ENCODE measurements at places on chromosomes 6 and 20.
A peak's percentile ranks its signal among the peaks of the same experiment; 100 is the strongest.

DNA sequence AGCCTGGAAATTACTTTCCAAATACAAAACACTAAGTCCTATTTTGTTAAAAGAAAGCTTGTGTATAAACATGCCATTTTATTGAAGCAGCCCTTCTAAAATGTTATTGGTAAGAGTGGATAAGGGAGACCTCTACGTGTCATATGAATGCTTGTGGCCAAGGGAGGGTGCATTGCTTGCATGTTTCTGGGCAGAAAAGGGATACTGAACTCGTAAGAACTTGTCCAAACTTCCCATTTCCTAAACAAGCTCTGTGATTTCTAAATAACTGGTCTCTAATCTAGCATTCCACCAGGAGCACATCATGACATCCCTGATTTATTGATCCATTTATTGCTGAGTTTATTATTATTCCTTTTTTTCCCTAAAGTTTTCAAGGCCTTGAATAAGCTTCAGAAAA, 474.1 kb downstream of the CD109 start:
- no peak for DNase-seq

GRCh38 chr20:13458860-13459451, 179.8 kb downstream of the TASP1 start:
- no peak for DNase-seq

GRCh38 chr6:53335224-53335994, 13.3 kb downstream of the ELOVL5 start:
- peak; percentile 61 for DNase-seq

DNA sequence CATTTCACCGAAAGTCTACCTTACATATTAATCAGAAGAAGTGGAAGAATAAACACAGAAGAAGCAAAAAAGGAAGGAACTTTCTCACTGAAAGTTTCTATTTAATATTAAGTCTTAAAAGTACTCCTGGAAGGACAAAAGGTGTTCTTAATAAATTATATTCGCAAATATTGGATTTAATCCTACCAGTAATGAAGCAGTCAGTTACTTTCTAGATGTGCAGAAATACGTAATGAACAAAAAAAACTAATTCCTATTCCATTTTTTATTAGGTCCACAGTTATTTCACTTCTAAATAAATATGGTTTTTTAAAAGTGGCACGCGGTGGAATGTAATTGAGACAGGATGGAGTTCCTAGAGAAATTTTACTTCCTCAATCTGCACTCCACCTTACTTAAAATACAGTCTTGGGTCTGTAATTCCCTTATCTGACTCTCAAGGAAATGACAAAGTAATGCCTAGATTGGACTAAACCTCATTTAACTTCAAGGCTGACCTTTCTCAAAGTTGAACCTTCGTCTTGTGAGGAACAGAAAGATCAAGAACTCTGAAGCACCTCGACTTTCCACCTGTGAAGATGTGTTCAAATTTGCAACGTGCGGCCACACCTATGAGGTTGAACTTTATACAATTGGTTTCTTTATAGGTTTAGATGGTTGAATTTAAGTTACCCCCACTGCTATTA, 1.1 kb upstream of the TRAM2 start:
- DNase-seq = no peak

- DNase-seq = no peak
These were observed 71.9 kb upstream of the SLC22A16 start for GRCh38 chr6:110548110-110548847.

DNA sequence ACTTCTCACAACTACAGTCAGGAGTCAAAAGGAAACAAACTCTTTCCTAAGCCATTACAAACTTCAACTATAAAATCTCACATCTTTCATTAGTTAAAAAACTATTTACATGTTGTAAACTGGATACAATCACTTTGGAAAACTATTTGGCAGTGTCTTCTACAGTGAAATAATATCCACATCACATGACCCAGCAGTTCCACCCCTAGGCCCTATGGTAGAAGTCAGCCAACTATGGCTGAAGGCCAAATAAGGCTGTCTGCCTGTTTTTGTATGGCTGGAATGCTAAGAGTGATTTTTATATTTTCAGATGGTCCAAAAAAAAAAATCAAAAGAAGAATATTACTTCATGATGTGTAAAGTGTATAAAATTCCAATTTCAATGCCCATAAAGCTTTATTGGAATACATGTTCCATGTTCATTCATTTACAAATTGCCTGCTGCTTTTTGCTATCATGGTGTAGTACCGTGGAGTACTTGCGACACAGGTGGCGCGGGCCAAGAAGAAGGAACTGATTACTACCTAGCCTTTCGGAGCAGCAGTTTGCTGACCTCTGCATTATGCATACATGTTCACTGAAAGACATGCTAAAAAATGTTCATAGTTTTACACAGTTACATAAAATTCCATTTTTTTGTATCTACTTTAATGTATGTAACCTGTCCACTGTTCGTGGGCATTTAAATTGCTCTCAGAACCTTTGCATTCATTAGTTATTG, 129.0 kb downstream of the KIF16B start:
- no peak for DNase-seq

DNA sequence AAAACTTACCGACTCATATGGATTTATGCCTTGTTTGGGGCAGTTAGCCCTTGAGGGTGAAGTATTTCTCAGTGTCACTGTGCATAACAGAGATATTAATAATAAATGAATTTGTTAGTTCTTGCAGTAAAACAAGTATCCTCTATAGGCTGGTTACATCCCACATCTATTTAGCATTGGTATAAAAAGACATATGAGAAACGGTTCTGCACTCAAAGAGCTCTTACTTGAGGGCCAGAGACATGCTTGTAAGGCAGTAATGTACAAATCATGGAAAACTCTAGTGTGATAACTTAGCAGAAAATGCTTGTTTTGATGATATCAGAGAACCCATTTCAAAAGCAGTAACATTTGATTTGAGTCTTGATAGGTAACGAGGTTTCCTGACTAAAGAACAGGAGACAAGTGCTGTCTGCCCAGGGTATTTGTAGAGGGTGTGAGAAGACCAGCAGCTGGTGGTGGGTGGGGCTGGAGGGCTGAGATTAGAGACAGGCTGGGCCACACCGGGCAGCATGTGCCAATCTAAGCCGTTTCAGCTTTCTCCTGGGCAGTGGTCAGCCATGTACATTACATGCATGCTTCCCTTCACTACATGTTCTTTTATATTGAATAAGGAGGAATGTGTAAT, 46.3 kb downstream of the TULP4 start:
- DNase-seq = no peak

GRCh38 chr6:1724616-1725015, 114.9 kb downstream of the FOXC1 start:
- no peak for DNase-seq

GRCh38 chr6:802701-803100, 109.8 kb upstream of the EXOC2 start:
- no peak for DNase-seq

GRCh38 chr6:141764388-141764787, 368.3 kb upstream of the GJE1 start:
- no peak for DNase-seq

DNA sequence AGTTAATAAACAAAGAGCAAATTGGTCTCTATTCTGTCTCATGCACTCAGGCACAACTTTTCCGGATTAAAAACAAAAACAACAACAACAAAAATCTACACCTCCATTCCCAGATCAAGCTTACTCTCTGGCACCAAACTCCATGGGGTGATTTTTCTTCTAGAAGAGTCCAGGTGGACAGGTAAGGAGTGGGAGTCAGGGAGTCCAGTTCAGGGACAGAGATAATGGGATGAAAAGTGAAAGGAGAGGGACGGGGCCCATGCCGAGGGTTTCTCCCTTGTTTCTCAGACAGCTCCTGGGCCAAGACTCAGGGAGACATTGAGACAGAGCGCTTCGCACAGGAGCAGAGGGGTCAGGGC, 437 bp upstream of the HLA-A start:
- DNase-seq = no peak

DNA sequence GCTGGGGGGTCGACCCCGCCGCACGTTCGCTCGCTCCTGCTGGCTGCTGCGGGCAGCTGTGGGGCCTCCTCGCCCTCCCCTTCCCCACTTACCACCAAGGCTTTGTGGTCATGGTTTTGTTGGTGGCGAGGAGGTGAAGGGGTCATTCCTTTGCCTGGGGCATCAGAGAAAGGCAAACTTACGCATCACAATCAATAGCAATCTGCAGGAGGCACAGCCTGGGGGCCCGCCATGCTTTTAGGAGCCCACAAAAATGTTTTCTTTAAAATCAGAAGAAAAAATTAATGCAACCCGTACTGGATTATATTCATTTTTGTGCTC, 137.0 kb downstream of the IMPG1 start:
- DNase-seq = no peak
